ENCODE measurements at places on chromosomes 3 and 15.
A peak's percentile ranks its signal among the peaks of the same experiment; 100 is the strongest.

- no peak for DNase-seq
Measured at GRCh38 chr3:108602249-108602934, 12.9 kb downstream of the DZIP3 start.

DNA sequence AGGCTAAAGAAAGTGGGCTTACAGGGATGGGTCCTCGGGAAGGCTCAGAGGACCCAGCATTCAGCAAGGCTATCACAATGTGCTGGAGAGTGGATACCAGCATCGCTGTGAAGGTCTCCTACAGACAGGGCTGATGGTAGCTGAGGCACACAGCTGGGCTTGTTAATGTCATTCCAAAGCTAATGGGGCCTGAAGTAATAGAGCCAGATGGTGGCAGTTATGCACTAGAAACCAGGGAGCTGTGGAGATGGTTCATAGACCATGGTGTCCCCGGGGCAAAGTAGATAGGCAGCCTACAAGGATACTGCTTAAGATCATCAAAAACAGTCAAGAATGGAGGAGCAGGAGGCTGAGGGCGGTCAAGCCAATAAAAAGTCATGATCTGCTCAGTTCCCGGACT is 24.8 kb upstream of the BOC start:
- DNase-seq, result no peak

DNA sequence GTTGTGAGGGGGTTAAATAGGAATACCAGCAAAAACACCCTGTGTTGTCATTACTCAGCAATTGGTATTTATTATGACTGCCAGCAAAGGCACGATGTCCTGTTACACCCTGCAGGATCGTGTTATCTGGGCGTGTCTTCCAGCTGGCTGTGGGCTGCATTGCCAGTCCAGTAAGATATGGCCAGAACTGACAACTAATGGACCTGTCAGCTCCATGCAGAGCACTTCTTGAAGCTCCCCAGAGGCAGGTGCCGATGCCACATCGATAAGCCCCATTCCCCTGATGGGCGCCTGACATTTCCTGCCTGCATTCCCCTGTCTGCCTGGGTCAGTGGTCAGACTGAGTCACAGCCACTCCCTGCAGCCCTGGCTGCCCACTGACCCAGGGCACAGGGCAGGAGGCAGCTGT is 79.7 kb upstream of the RASGRF1 start:
- DNase-seq, result no peak

- peak; percentile 58 for DNase-seq
Measured at GRCh38 chr3:141875893-141876380, 506 bp upstream of the ATP1B3 start.

DNA sequence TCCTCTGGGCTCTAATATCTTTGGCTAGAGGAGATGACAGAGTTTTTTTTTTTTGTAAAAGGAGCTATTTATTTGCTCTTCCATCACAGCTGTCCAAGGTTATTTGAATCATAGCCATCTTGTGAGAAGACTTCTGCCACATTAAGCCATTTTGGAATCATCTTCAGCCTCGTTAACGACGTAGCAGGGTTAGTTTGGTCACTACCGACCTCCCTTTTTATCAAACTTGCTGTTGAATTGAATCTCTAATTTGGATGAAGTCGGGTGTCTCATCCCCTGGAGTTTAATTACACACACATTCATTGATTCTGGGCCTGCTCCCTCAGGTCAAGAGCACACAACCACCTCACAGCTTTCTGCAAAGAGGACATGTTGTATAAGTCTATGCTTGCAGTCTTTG is 238.7 kb downstream of the CPNE4 start:
- no peak for DNase-seq

DNA sequence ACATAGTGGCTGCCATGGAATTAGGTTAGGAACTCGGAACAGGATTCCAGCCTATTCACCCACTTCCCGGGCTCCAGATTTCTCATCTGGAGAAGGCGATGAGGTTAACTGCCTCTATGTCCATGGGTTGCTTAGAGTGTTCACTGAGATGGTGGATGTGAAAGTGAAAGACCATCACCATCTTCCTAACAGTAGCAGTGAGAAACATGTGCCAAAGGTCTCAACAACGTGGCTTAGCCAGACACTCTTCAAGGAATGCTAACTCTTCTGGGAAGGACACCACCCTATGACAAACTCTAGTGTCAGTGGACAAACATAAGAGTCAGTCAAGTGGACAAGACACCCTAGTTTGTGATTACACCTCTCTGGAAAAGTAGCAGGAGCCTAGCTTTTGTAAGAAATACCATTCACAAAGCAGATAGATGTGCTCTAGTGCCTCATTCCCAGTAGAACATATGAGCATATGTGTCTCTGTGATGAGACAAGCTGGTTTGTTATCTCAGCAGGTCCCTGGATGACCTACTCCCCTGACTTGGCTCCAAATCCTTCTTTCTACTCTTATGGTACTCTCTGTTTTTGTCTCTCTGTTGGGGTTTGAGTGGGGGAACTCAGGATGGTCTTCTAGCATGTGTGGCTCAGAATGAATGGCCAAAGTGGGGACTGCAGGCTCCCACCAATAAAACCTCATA is 210.2 kb upstream of the WNT5A start:
- no peak for DNase-seq

GRCh38 chr3:49716169-49716568 is 3.3 kb downstream of the AMIGO3 start:
- no peak for DNase-seq

DNA sequence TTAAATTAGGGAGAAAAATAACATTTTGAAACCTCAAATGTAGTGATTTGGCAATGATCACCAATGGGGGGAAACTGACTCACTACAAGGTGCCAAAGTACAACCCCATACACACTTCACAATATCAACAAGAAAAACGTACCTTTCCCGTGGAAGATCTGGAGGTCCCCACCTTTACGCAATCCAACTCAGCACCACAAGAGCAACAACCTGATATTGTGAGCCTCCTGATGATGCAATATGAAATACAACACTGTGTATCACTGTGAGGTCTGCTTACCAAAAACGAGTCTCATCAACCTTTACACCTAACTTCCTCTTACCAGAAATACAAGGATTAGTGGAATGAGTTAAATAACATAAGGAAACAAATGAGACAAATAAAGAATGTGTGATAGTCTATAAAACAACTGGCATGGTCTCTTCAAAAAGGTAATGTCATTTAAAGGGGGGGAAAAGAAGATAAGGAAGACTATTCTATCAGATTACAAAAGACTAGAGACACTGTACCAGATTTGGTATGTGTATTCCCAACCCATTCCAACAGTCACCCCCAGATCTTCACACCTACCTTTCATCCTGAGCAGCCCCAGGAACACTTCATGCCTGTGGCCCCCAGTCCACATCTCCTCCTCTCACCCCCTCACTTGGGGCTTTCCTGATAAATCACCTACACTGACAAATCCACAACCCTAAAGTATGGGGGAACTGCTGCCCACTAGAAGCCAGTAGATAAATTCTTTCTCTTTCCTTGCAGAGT is 27.7 kb downstream of the DLG1 start:
- DNase-seq, result no peak

- DNase-seq, result no peak
Measured at GRCh38 chr15:45641999-45642932, 7.4 kb downstream of the SQOR start.

DNA sequence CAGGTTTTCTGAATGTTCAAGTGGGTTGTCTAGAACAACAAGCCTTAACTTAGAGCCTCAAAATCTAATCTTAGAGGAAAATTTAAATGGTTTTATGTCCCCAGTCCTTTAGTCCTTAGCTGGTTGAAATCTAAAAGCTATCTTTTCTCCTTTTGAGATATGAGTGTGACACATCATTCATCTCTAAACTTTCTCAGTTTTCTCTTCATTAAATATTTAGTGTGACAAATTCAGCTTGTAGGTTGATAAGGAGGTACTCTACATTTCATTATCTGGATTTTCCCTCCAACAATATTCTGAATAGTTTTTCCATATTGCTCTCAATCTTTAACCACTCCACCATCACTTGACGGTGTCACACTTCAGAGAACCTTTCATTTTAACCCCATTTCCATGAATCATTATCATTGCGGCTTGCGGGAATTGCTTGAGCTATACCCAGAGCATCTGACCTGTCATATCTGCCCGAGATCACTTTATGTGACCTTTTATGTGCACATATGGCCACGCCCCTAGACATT is 16.1 kb upstream of the ATP8B4 start:
- DNase-seq, result no peak

DNA sequence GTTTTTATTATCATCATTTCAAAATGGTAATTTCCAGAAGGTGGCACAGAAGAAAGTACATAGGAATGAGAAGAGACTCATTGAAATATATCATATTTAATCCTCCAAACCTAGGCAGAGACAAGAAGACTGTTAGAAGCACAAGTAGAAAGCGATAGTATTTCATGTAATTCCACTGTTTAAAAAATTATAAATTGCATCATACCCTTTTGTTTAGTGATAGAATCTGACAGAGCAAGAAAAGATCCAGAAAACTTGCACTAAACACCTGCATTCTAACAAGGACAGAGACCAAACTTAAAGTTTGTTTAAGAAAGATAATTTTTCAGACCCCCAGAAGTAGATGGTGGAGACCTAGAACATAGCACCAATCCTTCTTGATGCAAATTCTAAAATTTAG is 56.9 kb upstream of the CD96 start:
- DNase-seq, result no peak

DNA sequence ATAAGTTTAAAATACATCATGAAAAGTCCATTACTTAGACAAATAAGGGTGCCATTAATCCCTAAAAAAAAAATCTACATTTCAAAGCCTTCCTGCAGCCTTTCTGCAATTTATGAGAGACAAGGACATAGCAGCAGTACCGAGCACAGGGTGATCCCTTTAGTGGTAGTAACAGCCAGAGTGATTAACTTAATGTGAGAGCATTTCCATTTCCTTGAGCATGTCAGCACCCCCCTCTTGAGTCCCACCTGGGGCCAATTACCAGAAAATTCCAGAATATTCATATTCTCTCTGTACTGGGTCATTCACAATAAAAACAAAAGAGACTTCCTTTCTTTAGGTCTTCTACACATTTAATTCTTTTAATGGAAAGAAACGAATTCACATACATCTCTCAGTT is 546.9 kb upstream of the CCDC54 start:
- DNase-seq, result no peak

DNA sequence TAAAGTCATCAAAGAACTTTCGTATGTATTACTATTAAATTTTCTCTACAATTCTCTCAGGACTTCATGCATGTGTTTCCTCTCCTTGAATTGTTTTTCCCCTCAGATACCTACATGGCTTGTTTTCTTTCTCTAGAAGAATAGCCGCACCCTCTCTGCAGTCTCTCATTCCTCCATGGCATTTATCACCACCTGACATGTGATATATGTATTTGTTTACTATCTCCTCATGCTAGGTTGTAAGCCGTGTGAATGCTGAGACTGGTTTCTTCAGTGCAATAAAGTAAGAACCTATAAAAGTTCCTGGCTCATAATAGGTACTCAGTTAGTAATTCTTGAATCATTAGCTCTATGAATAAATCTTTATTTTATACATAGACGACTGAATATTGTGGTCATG is 149.2 kb downstream of the CNTN4 start:
- no peak for DNase-seq

DNA sequence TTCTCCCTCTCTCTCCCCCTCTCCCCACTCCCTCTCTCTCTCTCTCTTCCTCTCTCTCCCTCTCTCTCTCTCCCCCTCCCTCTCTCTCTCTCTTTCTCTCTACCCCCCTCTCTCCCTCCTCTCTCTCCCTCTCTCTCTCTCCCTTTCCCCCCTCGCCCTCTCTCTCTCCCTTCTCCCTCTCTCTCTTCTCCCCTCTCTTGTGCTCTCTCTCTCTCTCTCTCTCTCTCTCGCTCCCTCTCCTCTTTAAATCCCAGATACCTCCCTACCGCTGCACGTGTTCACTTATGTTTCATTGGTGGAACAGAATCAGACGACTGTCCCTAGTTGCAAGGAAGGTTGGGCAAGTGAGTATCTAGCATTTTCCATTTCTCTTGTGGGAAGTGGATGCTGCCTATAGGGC is 166.5 kb downstream of the EBLN2 start:
- DNase-seq, result no peak

DNA sequence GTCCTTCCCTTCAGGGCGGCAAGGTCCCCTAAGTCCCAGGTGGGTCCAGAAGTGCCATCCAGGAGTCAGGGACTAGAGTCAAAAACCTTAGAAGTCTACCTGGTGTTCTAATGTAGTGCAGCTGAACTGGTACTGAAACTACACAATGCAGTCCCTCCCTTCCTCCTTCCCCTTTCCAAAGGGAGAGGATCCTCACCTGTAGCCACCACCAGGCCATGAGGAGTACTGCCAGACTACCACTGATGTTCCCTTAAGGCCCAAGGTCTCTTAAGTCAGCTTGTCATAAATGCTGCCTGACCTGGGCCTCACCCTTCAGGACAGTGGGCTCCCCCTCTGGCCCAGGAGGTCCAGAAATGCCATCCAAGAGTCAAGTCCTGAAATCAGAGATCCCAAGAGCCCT is 98.9 kb downstream of the ULK4 start:
- DNase-seq, result no peak

- DNase-seq, result no peak
Measured at GRCh38 chr15:38598749-38599148, 34.1 kb upstream of the RASGRP1 start.

DNA sequence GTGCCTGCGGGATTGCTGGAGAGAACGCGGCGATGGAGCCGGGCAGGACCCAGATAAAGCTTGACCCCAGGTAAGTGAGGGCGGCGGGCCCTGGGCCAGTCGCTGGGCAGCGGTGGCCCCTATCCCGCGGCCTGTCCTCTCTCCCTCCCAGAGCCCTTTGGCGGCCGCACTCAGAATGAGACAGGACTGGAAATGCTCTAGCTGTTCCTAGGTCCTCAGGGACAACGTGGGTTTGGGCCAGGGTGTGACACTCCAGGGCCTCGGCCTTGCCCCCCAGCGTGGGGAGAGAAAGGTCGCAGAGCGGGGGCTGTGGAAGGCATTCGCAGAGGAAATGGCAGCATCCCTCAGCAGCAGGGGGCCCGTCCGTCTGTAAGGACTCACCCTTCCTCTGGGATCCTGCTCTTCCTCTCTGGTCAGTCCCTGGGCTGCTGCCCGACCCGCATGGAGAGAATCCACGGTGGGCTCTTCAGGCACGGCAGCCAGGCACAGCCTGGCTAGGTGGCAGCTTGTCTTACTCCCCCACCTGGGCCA is 412 bp downstream of the SLC51A start:
- DNase-seq, result no peak

DNA sequence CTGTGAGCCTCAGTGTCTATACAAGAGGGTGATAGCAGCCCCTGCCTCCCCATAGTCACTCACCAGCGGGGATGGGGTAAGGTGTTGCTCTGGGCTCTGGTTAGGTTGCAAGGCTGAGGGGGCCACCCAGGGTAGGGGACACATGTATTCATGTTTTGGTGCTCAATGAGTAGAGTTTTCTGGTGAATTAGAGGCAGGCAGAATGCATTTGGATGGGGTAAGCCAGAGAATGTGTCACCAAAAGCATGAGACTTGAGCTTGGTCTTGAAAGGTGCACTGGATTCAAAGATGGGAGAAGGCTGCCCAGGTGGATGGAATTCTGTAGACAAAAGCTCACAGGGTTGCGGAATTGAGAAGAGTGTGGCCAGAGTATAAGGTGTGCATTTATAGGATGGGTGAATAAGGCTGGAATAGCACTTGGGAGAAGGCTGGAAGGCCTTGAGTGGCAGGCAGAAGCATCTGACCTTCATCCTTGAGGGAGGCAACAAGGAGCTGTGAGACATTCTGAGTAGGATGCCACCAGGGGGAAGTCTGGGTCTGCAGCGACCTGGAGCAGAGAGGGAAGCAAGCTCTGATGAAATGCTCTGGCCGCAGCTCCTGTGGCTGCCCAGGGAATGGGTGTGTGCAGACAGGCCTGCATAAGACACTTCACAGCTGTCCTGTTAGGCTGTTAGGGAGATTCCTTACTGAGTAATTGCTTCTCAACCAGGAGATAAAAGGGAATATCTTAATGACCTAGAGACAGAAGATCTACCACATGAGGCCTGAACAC is 149.6 kb downstream of the CHDH start:
- no peak for DNase-seq
